DMS79 treated with DMSO at 0.1 percent for 48 hours (cell line): ENCODE measurements at places on chromosomes 12 and 14.
A peak's percentile ranks its signal among the peaks of the same experiment; 100 is the strongest.

- DNase-seq, result no peak
These were observed 1949.4 kb upstream of the SEL1L start for GRCh38 chr14:83483063-83483462.

GRCh38 chr12:74725154-74725553, 187.5 kb downstream of the ATXN7L3B start:
- no peak for DNase-seq

DNA sequence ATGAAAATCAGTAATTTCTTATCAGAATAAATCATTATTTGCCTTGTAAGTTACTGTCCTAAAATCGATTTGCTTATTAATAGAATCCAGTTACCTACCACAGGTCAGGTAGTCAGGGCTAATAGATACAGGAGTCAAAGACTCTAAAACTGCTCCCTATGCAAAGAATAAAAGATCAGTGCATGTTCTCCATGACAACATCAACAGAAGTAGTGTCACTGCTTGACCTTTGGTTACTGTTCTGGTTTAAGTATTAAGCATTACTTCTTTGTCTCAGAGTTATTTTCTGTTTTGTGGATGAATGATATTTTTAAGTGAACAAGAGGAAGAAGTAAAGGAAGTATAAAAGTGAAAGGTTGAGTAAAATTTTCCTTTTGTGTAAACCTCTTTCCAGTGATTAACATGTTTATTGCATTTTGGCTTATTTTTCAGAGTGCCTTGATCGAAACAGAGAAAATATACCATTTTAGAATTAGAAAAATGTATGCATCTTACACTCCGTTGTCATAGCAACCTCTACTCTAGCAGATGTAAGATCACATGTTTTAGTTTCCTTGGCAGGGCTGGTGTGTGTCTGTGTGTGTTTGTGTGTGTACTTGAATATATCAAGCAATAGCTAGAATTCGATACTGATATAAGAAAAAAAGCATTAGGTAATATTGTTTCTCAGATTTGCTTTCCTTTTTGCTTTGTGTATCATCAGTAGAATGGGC, 44.7 kb downstream of the ABCD2 start:
- no peak for DNase-seq

GRCh38 chr14:61864329-61864898, 102.2 kb downstream of the SNAPC1 start:
- no peak for DNase-seq

DNA sequence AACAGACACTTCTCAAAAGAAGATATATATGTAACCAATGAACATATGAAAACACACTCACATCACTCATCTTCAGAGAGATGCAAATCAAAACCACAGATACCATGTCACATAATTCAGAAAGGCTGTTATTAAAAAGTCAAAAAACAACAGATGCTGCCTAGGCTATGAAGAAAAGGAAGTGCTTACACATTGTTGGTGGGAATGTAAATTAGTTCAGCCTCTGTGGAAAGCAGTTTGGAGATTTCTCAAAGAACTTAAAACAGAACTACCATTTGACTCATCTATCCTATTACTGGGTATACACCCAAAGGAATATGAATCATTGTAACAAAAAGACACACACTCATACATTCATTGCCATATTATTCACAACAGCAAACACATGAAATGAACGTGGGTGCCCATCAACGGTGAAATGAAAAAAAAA, 35.1 kb downstream of the EIF2S3B start:
- no peak for DNase-seq

DNA sequence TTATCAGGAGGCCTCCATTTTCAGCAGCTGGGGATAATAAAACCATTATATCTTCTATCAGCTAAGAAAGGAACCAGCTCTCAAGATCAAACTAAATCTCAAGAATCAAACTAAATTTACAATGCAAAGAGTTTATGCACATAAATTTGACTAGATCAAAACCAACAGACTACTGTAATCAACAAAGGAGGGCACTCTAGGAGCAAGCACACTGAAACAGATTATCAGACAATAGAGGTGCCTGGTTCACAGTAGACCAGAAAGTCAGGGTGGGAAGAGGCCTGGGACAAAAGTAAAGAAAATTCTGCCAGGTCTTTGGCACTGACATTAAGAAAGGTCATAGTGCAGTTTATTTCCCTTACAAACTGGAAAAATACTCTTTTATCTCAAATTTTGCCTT, 61.0 kb downstream of the HECTD4 start:
- no peak for DNase-seq

DNA sequence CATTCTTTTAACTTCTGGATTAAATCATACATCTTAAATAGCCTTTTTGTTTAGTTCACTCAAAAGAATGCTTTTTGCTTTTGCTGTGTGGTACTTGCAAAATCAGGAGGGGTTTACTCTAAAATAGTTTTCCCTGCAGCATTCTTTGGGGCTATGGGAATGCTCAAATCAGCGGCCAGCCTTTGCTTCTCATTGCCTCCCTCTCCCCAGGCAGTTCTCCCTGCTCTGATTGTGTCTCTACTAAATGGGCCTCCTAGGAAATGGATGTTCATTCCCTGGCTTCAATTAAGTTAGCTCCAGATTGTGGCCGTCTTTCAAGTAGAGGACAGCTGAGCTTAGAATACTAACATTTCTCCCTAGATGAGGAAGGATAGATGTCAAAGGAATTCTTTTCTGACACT, 4.4 kb downstream of the TULP3 start:
- no peak for DNase-seq

GRCh38 chr12:104622928-104623327, 166.2 kb downstream of the CHST11 start:
- no peak for DNase-seq

DNA sequence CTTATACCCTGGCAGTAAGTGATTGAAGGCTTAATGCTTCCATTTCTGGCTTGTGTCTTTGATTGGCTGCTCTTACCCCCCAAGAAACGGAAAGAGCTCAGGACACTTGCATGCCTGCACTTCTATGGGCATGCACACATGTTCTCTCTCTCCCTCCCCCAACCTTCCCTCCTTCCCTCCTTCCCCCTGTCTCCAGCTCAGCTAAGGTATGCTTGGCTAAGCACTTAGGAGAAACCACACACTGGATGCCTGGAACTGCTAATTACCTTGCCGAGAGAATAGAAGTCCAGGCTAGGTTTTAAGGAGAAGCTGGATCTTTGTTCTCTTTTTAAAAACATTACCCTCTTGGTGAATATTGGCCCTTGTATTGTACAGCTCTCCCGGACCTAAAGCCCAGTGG, 1072.8 kb upstream of the TMEM132C start:
- no peak for DNase-seq

GRCh38 chr12:115598871-115599811, 678.4 kb downstream of the MED13L start:
- DNase-seq, result peak; percentile 97

DNA sequence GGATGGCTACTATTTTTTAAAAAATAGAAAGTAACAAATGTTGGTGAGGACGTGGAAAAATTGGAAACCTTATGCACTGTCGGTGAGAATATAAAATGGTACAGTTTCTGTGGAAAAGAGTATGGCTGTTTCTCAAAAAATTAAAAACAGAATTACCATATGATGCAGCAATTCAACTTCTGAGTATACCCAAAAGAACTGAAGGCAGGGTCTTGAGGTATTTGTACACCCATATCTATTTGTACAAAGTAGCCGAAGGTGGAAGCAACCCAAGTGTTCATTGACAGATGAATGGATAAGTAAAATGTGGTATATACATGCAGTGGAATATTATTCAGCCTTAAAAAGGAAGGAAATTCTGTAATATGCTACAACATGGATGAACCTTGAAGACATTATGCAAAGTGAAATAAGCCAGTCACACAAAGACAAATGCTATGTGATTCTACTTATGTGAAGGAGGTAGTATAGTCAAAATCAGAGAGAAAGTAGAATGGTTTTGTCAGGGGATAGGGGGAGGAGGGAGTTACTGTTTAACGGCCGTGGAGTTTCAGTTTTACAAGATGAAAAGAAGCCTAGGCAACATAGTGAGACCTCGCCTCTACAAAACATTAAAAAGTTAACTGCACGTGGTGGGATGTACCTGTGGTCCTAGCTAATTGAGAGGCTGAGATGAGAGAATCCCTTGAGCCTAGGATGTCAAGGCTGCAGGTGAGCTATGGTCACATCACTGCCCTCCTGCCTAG, 38.4 kb upstream of the CCT2 start:
- DNase-seq, result no peak
